ENCODE measurements at places on chromosomes 3 and 15. TPM values are rescaled to one million over a fixed set of nuclear protein-coding genes. Genes with fewer than 3 reads are reported as not detected.

GRCh38 chr3:187950671-187951070 is 203.3 kb upstream of the LPP start:
- DNase-seq, result no peak

GRCh38 chr3:42025370-42026138 is 63.7 kb upstream of the ULK4 start:
- DNase-seq, result peak; percentile 98

Gene PTPRG
- total RNA-seq, result 15.6 TPM

- DNase-seq, result peak; percentile 8
These were observed 129.4 kb downstream of the LRRK1 start for GRCh38 chr15:101048581-101049030.

Gene CCDC13
- not detected for total RNA-seq

Gene TMOD2
- 6.6 TPM for total RNA-seq

DNA sequence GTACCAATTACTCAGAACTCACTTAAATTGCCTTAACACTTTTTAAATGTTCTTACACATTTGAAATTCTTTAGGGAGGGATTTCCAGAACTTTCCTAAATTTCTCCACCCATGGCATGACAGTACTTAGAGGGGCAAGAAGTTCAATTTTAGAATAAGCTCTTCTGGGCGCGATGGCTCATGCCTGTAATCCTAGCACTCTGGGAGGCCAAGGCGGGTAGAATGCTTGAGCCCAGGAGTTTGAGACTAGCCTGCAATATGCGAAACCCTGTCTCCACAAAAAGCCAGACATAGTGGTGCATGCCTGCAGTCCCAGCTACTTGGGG is 10.6 kb downstream of the FAM131A start:
- no peak for DNase-seq

DNA sequence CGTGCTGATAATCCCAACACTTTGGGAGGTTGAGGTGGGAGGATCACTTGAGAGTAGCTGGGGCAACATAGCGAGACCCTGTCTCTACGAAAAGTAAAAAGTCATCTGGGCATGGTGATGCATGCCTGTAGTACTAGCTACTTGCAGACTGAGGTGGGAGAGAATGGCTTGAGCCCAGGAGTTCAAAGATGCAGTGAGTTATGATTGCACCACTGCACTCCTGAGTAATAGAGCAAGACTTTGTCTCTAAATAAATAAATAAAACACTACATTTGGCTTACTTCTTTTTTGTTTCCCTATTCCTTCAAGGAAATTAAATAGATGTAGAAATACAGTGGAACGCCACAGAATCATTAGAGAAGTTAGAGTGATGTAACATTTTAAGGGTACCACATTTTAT is 20.1 kb upstream of the LDHAL6B start:
- no peak for DNase-seq

DNA sequence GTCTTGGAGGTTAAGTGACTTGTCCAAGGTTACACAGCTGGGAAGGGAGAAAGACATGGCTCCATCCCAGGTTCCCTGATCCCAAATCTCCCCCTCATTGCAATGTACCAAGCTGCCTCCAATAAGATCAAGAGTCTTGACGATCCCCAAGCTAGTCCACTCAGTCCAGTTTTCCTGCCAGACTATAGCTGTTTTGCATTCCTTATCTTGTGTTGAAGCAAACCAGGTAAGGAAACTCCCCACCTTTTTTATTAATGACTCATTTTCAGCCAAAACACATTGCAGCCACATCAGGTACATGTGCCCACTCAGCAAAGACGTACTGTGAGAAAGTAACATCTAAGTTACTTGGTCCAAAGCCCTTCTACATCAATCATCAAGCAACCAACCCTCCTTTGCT is 41.9 kb downstream of the LIPC start:
- no peak for DNase-seq

DNA sequence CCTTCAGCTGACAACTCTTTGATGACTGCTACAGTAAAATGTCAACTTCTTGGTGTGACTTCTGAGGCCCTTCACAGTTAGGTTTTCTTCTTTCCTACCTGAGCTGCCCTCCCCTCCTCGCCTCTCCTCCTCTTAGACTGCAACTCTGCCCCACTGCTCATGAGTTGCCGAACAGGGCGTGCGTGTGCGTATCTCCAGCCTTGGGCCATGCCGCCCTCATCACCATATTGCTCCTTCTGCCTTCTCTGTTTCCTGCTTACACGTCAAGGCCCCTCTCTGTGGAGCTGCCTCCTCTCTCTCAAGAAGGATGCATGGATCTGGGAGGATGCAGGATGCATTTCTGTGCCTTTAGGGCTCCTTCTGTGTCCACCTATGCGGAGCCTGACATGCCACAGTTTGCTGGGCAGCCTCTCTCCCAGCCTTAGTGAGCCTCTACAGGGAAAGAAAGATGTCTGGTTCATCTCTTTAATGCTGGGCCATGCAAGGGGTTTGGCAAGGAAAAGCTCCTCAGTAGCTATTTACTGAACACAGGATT is 205.9 kb downstream of the RPLP1 start:
- no peak for DNase-seq

GRCh38 chr3:136281966-136282520 is 31.9 kb downstream of the PCCB start:
- DNase-seq, result no peak

- DNase-seq, result no peak
These were observed 25.6 kb downstream of the MITF start for GRCh38 chr3:69764861-69765260.

Gene SLC15A2
- total RNA-seq, result 2.9 TPM

- no peak for DNase-seq
These were observed 6.7 kb upstream of the IGDCC3 start for GRCh38 chr15:65384505-65384894.

GRCh38 chr15:55526559-55527036 is 18.6 kb upstream of the DNAAF4 start:
- no peak for DNase-seq

DNA sequence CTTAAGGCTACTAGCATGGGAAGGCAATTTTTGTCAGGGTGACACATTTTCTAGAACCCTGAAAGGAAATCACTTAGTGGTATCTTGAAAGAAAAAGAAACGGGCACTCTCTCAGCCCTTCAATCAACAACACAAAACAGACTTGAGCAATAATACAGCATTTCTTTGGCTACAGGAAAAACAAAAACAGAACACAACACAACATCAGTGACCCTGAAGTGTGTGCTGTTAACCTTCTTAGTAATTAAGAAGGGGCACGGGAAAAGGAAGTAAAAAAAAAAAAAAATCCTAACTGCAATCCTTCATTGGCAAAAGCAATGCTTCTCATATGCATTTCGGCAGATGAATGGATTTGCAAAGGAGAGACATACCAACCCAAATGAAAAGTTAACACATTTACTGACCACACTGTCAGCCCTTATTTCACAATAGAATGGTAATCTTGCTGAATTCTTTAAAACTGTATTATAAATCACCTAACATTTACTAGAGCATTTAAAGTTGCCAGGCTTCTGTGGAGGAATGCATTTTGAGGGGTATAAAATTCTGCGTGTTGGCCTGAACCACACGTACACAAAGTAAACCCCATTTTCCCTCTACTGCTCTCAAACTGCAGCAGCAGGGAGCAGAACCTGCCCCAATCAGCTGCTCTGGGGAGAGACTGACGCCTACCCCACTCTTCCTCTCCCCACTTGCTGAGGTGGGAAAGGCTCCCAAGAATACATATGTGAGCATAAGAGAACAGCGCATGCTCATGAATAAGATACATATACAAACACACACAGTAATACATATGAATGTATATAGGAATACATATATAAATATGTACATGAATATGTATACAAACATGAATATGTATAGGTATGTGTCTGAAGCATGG is 198.5 kb downstream of the FOXP1 start:
- no peak for DNase-seq

GRCh38 chr15:95457520-95457919 is 873.0 kb upstream of the NR2F2 start:
- DNase-seq, result no peak

- no peak for DNase-seq
These were observed 67.3 kb downstream of the DNAJB8 start for GRCh38 chr3:128399221-128399915.

GRCh38 chr3:126438746-126439145 is 36.9 kb downstream of the ZXDC start:
- peak; percentile 48 for DNase-seq

Data from lower leg skin (tissue), 4 donors.